ENCODE measurements at places on chromosomes 12 and 14. TPM values are rescaled to one million over a fixed set of nuclear protein-coding genes. Genes with fewer than 3 reads are reported as not detected.
A peak's percentile ranks its signal among the peaks of the same experiment; 100 is the strongest.

DNA sequence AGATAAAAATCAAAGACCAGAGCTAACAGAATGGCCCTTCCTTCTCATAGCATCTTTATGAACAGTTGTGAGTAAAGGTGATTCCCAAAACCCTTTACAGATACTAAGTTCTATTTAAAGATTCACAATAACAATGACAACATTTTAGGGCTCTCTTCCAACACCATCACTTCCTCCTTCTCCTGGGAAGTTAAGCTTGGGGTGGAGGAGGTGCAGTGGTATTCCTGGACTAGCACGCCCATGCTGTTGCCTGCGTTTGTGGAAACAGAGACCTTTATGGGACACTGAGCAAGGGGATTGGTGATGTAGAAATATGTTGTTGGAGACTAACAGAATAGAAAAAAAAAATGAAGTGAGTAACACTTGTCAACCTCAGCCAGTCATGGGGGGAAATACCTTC, 22.5 kb downstream of the SYNE2 start:
- no peak overlapping the region for H3K4me3 ChIP-seq
- no peak for DNase-seq
- H3K4me1 ChIP-seq = peaks cover 49% of the 10 kb centered on the region
- H3K27me3 ChIP-seq = no peaks in the 10 kb centered on the region
- H3K27ac ChIP-seq = peak overlapping the region; percentile 81

GRCh38 chr12:26239852-26240815, 44.8 kb downstream of the SSPN start:
- H3K4me1 ChIP-seq = peaks cover 24% of the 10 kb centered on the region
- no peaks in the 10 kb centered on the region for H3K36me3 ChIP-seq
- no peak overlapping the region for H3K4me3 ChIP-seq
- no peaks in the 10 kb centered on the region for H3K27me3 ChIP-seq
- H3K27ac ChIP-seq = peak overlapping the region; percentile 42

GRCh38 chr12:58530742-58531062, 389.6 kb downstream of the LRIG3 start:
- no peaks in the 10 kb centered on the region for H3K4me1 ChIP-seq
- no peaks in the 10 kb centered on the region for H3K36me3 ChIP-seq
- no peak for DNase-seq
- no peaks in the 10 kb centered on the region for H3K27me3 ChIP-seq

PTPRR gene
- 0.37 TPM for total RNA-seq

GRCh38 chr12:34264110-34264509, 241.8 kb downstream of the ALG10 start:
- H3K36me3 ChIP-seq = no peaks in the 10 kb centered on the region
- no peaks in the 10 kb centered on the region for H3K4me1 ChIP-seq
- DNase-seq = no peak

RIPK3 gene
- 1.9 TPM for total RNA-seq

DNA sequence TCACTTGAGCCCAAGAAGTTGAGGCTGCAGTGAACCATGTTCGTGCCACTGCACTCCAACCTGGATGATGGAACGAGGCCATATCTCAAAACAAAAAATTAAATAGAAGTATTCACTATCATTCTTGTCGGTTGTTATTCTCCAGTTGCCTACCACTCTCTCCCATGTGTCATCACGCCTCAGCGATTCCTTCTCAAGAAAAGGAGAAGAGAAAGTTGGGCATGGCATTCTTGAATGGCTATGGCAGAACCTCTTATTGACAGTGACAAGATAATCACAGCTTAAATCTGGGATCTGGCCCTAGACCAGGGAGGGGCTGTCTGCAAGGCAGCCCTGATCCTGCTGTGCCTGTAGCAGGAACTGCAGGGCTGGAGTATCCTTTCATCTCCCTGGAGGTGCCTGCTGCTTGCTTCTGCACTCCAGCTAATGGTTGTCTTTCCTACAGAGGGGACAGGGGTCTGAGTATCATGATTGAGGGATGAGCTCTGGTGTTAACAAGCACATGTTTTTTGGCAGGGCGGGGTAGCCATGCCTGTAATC, 12.8 kb upstream of the MLEC start:
- H3K27me3 ChIP-seq = no peaks in the 10 kb centered on the region
- no peak for DNase-seq
- no peak overlapping the region for H3K27ac ChIP-seq
